Spleen (tissue), 13 donors: ENCODE measurements at places on chromosomes 5 and 9. TPM values are rescaled to one million over a fixed set of nuclear protein-coding genes. Genes with fewer than 3 reads are reported as not detected.

DNA sequence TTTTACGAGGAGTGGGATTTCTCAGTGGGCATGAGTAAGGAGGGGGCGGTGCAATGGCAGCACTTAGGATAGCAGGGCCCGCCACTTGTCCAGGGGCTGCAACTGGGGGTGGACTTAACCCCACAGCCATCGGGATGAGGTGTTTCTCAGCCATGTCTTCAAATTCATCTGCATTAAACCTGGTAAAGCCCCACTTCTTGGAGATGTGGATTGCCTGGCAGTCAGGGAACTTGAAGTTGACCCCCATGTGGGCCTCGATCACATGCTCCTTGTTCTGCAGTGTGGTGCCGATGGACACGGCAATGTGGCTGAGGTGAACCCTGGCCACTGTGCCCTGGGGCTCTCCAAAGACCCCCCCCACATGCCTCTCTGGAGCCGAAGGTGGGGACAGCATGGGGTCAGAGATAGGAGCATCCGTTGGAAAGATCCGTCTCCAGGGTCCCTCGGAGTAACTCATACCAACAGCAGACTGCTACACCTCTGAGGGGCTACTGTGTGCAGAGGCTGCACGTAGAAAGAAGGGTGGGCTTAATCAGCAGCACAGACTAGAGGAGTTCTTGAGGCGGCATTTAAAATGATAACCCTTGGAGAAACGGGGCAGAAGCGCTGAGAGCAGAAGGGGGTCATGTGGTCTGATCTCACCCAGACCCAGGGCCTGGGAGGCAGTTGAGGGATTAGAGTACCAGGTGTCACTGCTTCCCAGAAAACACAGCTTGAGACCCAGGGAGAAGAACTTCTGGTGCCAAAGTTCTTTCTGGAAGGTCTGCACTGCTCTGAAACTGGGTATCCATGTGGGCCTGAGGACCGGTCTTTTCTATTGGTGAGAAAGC, 141.4 kb downstream of the MTX3 start:
- DNase-seq: no peak

DNA sequence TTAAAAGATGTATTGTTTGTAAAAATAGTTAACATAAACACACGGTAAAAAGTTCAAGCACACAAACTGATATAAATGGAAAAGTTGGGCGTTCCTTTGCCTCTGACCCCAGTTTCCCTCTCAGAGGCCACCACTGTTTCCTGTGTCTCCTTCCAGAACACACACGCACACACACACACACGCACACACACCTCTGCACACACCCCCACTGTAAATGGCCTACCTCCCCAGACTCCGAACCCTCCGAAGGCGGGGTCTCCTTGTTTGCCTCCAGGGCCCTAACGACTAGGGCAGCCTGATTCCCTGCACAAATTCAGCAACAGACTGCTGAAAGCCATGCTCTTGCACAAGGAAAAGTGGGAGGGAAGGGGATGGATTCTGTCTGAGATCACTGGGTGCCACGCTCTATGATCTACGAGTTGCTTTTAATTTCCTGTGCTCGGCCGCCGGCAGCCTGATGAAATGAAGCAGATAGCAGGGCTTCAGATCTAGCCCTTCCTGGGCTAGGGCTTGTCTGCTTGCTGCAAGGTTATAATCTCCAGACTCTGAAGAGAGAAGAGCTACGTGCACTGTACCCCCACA, 184.0 kb upstream of the IL12B start:
- no peak for DNase-seq

GRCh38 chr9:89874351-89875321, 269.8 kb downstream of the GADD45G start:
- peak; percentile 64 for DNase-seq

GRCh38 chr9:109913461-109913810, 133.4 kb downstream of the PALM2AKAP2 start:
- DNase-seq: no peak

GRCh38 chr5:93226202-93226735, 354.8 kb downstream of the NR2F1-AS1 start:
- DNase-seq: no peak

GRCh38 chr9:36116593-36116992, 19.9 kb upstream of the GLIPR2 start:
- DNase-seq: no peak

DNA sequence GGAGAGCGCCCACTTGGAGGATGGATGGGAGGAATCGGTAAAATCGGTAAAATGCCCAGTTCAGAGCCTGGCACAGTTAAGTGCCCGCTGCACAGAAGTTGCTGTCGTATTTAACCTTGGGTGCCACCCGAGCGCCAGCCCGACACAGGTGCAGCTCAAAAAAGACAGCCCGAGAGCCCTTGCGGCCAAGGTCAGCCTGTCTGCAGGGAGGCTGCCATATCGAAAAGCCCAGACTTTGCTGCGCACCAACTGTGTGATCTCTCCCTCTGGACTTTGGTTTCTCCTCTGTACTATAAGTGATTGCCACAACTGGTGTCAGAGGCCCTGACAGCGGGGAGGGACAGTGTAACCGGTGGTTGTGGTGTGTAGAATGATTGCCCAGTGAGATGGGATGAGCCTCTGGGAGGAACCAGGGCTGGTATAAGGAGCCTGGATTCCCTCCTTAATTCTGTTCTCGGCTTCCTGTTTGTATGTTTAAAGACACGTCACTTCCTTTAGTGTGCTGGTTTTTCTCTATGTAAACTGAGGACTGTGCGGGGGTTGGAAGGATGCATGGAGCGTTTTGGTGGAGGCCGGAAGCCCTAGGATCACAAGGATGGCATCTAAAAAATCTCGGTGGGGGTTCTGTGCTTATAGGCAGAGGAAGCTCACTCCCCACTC, 792 bp downstream of the NTMT1 start:
- DNase-seq: peak; percentile 86

- DNase-seq: no peak
These were observed 174.5 kb downstream of the FGF18 start for GRCh38 chr5:171593976-171594375.

DNA sequence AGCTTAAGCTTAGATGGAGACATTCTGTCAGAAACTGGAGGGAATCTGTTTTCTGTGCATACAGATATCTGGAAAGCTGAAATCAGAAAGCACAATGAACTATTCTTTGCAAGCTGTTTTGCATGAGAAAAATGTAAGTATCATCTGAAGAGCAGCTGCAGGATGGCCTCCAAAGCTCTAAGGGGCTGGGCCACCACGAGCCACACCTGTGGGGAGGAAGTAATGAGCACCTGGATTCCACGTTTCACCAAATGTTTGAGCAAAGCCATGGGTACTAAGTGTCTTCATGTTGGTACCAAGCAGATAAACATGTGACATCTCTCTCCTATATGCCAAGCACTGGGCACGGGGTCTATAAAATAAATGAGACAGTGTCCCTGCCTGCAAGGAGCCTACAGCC, 199.3 kb downstream of the TTLL11 start:
- no peak for DNase-seq

GRCh38 chr5:131186561-131187256, 16.0 kb downstream of the LYRM7 start:
- DNase-seq: no peak

DNA sequence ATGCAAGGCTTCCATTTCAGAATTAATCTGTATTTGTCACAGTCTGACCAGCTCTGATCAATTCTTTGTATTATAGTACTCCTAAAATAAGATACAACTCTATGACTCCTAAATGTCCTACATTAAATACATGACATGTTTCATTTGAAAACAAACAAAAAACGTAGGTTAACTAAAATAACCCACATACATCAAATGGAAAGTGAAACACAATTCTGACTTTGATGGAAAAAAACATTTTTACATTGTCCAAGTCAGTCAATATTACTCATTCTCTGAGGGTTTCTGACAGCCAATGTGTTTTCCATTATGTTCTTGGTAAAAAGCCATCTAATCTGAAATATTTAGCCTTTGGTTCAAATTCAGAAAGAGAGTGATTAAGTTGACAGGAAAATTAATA, 8.7 kb downstream of the HMGCS1 start:
- no peak for DNase-seq

ARRDC1 gene
- 85.2 TPM for total RNA-seq

ACTBL2 gene
- total RNA-seq: not detected

DYNC2I2 gene
- 25.8 TPM for total RNA-seq

DMGDH gene
- 1.4 TPM for total RNA-seq

CDH9 gene
- total RNA-seq: not detected

SPINK4 gene
- not detected for total RNA-seq
